ENCODE measurements at places on chromosomes 1 and 21.

DNA sequence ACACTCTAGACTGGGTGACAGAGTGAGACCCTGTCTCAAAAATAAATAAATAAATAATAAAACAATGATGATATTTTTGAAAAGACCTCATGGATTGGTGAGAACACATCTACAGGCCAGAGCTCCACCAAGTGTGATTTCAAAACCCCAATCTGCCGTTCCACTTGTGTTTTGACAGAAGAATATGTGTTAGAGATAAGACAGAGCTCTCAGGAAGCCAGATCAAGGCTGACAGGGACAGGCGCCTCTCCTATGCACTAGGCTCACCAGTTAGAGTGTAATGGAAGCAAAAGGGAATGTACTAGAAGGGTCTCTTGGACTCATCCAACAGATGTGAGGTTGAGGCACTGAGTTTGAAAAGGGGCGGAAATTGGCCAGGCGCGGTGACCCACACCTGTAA is 110.7 kb upstream of the ERRFI1 start:
- DNase-seq: no peak

- no peak for DNase-seq
Measured at GRCh38 chr1:153611356-153611755, 1.6 kb downstream of the S100A16 start.

- no peak for DNase-seq
Measured at GRCh38 chr1:31326461-31326860, 29.6 kb downstream of the ZCCHC17 start.

- no peak for DNase-seq
Measured at GRCh38 chr1:9149837-9150581, 21.1 kb upstream of the GPR157 start.

DNA sequence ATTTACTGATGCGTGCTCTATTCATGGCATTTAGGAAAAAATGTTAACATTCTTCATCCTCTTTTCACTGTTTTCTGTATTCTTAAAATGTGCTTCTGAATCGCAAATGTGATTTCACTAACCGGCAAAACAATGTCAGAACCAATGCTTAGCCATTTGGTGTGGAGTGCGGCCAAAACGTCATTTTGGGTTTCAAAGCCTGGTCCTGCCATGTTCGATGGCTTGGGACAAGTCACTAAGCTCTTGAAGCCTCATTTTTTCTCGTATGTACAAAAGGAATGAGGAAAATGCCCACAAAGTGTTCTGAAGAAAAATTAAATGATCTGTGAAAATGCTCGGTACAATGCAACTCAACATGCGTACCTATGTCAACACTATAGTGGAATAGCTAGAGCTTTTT is 175.3 kb downstream of the APP start:
- no peak for DNase-seq

DNA sequence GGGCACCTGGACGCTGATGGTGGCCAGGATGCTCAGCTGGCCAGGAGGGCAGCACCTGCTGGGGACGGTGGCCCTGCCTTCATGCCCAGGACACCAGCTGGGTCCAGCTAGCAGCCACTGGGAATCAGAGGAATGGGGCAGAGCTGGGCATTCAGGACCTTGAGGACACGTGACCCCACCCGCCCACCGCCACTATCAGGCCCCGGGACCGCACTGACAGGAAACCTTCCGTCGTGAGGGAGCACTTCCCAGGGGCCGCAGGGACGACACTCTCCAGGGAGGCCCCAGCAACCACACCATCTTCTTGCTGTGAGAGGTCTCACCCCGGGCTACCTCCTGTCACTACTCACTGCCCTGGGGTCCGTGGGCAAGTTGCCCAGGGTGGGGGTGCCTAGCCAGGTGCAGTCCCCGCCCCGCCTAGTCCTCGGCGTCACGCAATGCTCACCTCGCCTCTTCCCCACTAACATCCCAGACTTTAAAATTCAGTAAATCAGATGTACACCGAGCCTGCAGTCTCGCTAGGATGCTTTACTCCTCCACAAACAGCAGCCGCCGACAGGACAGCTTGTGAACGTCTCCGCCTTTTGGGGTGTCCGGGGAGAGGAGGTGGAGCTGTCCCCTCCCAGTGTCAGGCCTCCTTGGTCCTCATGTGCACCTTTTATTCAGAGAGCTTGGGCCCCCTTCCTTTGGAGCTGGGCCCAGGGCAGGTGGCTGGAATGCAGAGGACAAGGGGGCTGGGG is 4.9 kb downstream of the VWA1 start:
- no peak for DNase-seq

DNA sequence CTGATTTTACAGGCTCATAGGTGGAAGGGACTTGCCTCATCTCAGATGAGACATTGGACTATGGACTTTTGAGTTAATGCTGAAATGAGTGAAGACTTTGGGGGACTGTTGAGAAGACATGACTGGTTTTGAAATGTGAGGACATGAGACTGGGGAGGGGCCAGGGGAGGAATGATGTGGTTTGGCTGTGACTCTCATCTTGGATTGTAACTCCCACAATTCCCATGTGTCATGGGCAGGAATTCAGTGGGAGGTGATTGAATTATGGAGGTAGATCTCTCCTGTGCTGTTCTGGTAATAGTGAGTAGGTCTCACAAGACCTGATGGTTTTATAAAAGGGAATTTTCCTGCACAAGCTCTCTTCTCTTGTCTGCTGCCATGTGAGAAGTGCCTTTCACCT is 20.8 kb downstream of the SCYL3 start:
- no peak for DNase-seq

All from nucleus accumbens (tissue), 56 donors.